ENCODE measurements at places on chromosomes 12 and 14. TPM values are rescaled to one million over a fixed set of nuclear protein-coding genes. Genes with fewer than 3 reads are reported as not detected.

Gene NANOG
- polyA plus RNA-seq: 0.14 TPM

Gene RFLNA
- polyA plus RNA-seq: 3.1 TPM

Gene IKZF4
- polyA plus RNA-seq: 22.2 TPM

Gene ATP5MC2
- polyA plus RNA-seq: 632 TPM

Gene YLPM1
- 101 TPM for polyA plus RNA-seq

Gene NEDD8
- polyA plus RNA-seq: 215 TPM

Data from left lung (tissue), 14 donors.